Heart right ventricle (tissue), 16 donors: ENCODE measurements at places on chromosomes 11 and 22.
A peak's percentile ranks its signal among the peaks of the same experiment; 100 is the strongest.

DNA sequence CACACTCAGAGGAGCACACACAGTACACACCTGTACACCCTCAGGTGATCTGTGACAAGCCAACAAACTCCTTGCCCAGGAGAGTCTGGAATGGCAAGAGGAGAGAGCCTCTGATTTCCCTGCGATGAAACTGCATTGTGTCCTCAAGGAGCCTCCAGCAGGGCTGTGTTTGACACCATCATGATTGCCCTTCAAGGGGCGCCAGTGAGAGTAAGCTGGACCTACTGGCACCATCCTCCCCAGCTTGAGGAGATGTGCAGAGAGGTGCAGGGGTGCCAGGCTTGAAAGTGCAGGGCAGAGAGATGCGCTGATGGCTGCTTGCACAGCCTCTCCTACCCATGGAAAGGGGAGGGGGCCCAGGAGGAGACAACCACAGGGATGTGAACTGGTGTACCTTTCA, 188.8 kb upstream of the CADM1 start:
- no peak for DNase-seq

DNA sequence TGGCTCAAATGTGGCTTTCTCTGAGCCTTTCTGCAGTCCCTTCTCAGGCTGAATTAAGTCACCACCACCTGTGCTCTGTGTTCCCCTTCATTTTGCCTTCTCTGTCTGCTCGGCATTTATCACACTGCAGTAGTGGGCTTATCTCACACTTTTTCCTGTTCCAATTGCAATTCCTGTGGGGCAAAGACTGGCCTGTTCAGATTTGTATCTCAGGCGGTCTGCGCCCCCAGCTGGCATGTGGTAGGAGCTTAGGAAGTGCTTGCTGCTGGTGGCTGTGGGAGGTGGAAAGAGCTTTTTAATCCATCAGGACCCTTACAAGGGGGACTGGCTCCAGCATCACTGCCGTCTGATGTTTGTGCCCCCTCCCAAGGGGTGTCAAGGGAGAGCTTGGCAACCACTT, 21.2 kb downstream of the BMAL1 start:
- no peak for DNase-seq

DNA sequence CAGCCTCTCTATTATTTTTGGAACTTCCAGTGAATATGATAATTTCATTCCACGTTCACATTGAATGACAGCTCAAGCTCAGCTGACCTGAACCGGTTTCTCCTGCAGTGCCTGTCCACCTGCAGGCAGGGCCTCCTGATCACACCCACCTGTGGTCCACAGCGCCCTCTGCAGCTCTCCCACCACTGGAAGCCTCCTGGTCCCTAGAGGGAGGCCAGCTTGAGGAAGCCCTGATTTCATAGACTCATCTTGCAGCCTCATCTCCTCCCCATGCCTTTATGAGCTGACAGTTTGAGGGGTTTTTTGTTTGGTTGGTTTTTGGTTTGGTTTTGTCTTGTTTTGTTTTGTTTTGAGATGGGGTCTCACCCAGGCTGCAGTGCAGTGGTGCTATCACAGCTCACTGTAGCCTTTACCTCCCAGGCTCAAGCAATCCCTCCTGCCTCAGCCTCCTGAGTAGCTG, 29.9 kb upstream of the MALAT1 start:
- peak; percentile 61 for DNase-seq

DNA sequence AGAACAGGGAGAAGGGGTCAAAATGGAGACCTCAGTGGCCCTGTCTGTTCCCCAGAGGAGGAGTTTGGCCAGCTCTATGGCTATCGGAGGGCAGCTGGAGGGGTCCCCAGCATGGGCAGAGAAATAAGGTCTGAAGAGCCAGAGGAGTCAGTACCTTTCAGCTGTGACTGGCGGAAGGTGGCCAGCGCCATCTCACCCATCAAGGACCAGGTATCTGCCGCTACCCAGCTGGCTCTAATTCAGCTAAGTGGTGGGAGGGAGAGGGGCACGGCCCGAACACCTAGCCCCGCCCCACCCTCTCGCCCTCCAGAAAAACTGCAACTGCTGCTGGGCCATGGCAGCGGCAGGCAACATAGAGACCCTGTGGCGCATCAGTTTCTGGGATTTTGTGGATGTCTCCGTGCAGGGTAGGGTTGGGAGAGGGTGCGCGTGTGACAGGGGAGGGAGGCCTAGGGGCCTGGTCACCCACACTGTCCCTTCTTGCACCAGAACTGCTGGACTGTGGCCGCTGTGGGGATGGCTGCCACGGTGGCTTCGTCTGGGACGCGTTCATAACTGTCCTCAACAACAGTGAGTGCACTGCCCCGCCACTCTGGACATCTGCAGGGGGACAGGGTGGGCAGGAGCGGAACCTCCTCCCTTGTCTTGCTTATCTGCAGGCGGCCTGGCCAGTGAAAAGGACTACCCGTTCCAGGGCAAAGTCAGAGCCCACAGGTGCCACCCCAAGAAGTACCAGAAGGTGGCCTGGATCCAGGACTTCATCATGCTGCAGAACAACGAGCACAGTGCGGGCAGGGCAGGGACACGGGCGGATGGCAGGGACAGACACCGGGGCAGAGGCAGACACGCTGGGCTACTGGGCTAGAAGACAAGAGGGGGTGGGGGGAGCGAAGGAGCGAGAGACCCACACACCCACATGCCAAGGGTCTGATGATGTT, 2.8 kb downstream of the CTSW start:
- DNase-seq = no peak

- peak; percentile 7 for DNase-seq
Measured at GRCh38 chr11:2426826-2427521, 17.3 kb downstream of the TRPM5 start.

- no peak for DNase-seq
Measured at GRCh38 chr11:57358543-57358961, 20.4 kb downstream of the P2RX3 start.

- no peak for DNase-seq
Measured at GRCh38 chr11:17853280-17853679, 118.7 kb downstream of the KCNC1 start.

- no peak for DNase-seq
Measured at GRCh38 chr11:104222464-104222863, 58.5 kb upstream of the PDGFD start.
